Tibial nerve (tissue), 4 donors: ENCODE measurements at places on chromosomes 12 and 14. TPM values are rescaled to one million over a fixed set of nuclear protein-coding genes. Genes with fewer than 3 reads are reported as not detected.

- no peak for DNase-seq
Observed at GRCh38 chr14:96400495-96400894, 8.6 kb downstream of the AK7 start.

GRCh38 chr12:79127271-79127751 lies 262.7 kb downstream of the SYT1 start:
- DNase-seq = no peak

DNA sequence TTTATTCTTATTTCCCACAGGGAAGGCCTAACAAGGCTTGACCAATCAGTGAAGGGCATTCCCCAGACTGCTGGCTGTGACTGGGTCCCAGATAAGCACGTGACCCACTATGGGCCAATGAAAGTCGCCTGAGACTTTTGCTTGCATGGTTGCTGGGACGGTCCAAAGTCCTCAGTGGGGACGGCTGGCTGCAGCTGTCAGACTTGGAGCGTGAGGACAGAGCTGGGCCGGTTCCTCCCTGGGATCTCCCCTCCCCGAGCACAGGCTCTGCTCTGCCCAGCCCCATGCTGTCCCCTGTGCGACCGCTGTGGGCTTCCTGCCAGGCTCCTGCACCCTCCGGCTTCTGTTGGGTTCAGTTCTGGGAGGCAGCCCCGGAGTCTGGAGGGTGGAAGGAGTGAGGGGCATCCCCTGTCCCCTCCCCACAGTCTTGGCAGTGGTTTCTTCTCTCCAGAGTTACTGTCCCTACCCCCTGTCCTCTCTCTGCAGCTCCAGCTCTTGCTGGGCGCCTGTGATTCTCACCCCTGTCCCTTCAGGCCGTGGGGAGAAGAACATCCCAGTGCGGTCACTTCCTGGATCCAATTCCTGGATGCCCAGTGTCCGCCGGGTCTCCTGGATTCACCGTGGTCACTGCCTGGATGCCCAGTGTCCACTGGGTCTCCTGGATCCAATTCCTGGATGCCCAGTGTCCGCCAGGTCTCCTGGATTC lies 50.1 kb downstream of the GALNT9 start:
- no peak for DNase-seq

DNA sequence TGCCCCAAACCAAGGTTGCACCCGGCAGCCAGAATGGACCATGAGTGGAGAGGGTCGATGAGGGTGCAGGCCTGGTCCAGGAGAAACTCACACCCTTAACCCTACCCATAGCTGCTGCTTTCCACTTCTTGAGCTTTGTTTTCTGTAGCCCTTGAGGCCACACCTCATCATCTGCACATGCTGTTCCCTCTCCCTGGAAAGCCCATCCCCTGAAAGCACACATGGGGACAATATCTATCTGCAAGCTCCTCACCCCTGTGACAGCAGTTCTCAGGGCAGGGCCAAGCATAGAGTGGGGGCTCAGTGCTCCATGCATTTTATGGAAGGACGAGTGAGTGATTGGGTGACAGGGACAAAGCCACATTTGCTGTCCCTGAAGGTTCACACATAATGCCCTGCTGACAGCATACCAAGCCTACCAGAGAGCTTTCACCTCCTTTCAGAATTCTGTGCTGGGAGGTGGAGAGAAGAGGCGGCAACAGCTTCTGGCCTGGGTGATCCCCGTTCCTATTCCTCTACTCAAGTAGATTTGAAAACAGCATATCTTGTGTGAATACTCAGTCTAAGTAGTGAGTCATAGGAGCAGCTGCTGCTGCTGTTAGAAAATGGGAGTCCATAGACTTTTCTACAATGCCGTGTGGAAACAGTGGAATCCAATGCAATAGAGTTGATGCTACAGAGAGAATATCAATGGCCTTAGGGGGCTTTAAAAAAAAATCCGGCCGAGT lies 44.6 kb downstream of the SRGAP1 start:
- no peak for DNase-seq

- DNase-seq = no peak
Observed at GRCh38 chr14:92917041-92917940, 5.7 kb upstream of the CHGA start.

DNA sequence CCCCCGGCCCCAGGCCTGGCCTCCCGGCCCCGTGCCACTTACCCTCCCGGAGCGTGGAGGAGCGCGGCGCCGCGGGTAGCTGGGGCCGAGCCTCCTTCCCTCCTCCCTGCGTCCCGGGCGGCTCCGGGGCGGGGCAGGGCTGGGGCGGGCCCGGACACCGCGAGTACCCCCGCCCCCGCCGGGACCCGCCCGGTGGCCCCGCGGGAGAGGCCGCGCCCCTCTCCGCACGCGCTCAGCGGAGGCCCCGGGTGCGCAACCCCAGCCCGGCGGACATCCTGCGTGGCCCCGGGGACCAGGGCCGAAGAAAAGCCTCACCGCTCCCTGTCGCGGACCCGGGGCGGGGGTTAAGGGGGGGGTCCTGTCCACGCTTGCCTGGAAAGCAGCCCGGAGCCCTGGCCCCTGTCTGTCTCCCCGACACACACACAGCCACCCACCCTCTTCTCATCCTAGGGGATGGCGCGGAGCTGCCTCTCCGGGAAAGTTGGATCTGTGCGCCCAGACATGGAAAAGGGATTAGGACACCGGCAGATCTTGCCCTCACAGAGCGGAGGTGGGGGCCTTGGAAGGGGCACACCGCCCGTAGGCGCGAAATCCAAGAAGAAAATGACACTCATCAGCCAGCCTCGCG lies at the start of gene SYNE3:
Gene SYNE3 (minus strand): TSS at position 97 of the 628 bp plus-strand sequence. CDS start 40,829 bp downstream, outside the sequence.
- DNase-seq = peak; percentile 49

- DNase-seq = no peak
Observed at GRCh38 chr12:62522984-62523383, 56.4 kb downstream of the MON2 start.

DNA sequence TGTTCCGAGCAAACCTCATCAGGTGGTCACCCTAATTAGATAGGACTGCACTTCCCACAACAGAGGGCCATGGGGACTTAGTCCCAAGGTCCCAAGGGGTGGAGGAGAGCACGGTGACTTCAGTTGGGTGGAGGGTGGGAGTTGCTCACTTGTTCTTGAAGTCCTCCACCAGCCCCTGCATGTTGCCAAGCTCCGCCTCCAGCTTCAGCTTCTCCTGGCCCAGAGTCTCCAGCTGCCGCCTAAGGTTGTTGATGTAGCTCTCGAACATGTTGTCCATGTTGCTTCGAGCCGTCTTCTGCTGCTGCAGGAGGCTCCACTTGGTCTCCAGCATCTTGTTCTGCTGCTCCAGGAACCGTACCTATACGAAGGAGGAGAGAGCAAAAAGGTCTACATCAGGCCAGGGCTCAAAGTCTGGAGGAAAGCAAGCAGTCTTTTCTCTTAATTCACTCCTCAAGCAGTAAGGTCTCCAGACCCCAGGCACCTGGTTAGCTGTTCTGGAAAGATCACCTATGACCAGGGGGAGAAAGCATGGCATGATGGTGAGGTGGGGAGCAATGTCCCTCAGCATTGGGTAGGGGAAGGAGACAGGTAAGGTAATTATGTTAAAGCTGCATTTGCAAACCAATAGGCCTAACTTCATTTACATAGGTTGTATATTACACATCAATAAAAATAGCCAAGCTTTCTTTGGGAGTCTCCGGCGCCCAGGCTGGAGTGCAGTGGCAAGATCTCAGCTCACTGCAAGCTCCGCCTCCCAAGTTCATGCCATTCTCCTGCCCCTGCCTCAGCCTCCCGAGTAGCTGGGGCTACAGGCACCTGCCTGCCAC lies 2.9 kb downstream of the KRT8 start:
- no peak for DNase-seq

DNA sequence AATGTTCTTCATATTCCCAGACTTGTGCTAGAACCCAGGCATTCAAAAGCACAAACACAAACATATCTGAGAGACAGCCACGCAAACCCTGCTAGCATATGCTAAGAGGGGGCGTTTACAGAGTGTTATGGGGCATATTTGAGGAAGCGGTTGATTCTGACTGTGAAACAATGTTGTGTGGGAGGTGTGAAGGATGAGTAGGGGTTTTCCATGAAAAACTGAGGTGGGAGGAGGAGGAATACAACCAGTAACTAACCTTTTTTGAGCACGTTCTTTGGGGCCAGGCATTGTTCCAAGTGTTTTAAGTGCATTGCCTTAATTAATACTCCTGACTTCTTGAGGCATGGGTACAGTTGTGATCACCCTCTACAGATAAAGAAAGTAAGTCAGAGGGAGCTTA lies 499.5 kb downstream of the AACS start:
- no peak for DNase-seq

DNA sequence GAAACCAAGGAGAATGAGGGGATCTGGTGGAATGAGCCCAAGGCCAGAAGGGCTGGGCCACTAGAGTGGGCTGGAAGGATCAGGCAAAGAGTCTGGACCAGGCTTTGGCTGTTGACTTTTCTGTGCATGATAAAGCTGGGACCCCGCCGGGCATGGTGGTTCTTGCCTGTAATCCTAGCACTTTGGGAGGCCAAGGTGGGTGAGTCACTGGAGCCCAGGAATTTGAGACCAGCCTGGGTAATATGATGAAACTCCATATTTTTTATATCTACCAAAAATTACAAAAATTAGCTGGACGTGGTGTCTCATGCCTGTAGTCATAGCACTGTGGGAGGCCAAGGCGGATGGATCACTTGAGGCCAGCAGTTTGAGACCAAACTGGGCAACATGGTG lies 393 bp upstream of the KLHL33 start:
- DNase-seq = no peak

GRCh38 chr14:22390824-22391461 lies 198.1 kb downstream of the DAD1 start:
- DNase-seq = no peak

- DNase-seq = no peak
Observed at GRCh38 chr12:88575361-88575970, 4.8 kb downstream of the KITLG start.

DNA sequence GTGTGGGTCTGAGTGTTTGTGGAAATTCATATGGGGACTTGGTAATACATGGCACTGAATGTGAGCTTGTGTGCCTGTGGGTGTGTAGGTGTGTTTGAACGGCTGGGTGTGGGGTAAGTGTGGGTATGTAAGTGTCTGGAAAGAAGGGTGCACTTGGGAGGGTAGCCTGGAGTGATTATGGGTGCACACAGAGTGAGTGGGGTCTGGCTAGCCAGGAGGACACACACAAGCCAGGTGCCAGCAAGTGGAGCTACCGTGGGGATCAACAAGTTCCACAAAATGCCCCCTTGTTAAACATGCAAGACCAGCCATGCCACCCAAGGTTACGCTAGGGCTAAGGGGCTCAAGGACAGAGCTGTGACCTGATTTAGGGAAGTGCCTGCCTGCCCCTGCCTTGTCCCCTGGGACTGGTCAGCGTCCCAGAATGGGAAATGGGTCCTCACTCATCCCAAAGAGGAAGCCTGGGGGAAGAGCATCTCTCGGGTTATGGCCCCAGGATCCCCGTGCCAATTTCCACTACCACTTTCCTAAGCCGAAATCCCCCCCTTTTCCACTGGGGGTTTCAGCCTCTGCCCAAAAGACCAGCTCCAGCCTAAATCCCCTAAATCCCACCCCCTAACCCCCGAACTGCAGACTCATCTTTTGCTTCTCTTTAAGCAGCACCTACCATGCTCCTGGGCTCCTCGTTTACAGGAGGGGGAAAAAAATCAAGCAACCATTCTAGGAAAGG lies 118.6 kb downstream of the DICER1 start:
- DNase-seq = no peak

- DNase-seq = no peak
Observed at GRCh38 chr14:70807898-70808415, 1.4 kb downstream of the MAP3K9 start.

- no peak for DNase-seq
Observed at GRCh38 chr12:5440978-5441377, 9.1 kb downstream of the NTF3 start.

DNA sequence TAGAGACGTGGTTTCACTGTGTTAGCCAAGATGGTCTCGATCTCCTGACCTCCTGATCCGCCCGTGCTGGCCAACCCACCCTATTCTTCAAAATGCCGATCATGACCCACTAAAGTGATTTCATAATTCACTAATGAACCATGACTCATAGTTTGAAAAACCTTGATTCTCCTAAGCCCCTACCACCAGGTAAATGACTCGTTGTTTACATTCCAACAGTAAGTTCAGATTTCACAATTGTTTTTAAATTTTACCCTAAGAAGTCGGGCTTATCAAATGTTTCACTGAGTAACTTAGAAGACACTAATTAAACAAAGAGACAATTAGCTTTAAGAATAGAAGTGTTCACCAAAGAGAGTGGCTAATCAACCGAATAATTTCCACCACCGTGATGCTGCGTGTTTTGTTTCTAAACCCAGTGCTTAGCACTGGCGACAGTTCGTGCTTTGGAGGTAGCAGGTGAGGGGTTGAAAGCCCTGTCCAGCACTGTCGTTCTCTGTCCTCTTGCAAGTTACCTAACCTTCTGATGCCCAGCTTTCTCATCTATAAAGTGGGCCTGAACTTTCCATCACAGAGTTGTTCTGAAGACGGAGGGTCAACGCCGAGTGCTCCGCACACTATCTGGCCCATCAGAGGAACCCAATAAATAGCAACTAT lies 136.5 kb downstream of the NTF3 start:
- DNase-seq = no peak

DNA sequence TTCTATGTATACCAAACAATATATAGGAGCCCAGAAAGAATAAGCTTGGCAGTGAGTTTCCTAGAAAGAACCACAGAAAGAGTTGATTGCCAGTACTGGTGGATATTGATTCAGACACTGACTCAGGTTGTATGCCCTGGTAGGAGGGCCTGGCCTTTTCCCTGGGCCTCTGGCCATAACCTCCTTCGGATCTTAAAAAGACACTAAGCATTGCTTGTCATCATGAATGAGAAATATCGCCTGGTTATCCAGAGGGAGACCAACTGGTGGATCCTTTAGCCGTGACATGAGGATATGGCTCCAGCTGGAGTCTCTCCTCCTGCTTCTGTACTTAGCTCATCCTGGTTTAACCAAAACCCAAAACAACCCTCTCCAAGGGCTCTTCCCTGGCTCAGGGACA lies 231.5 kb downstream of the MSRB3 start:
- DNase-seq = no peak

GRCh38 chr12:69254862-69255261 lies 15.5 kb downstream of the CPSF6 start:
- DNase-seq = no peak

GRCh38 chr14:76352639-76353281 lies 23.2 kb upstream of the ESRRB start:
- peak; percentile 24 for DNase-seq

DNA sequence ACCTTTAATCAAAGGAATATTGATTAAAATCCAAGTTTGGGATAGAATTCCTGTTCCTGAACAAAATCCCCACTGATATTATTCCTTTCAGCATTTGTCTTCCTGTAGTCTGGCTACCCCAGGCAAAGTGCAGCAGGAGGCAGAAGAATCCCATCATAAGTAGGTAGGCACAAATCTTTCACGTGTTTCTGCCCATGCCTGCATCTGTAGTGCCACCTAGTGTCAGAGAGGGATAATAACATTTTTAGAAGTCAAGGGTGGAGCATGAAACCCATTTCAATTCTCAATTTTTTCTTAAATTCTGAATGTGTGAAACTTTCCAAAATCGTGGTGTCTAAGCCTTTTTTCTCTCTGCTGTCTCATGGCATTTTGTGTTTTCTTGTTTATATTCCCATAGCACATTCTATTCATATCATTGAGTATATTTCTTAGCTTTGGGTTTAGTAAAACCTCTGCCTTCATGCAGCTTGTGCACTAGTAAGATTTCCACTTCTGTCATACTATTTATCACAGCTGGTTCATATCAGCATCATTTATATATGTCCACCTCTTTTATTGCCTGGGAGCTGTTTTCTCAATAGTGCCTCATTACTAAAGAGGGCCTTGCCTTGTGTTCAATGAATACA lies 47.8 kb upstream of the RERG start:
- peak; percentile 24 for DNase-seq

- no peak for DNase-seq
Observed at GRCh38 chr12:109650808-109651207, 62.8 kb upstream of the FAM222A start.

Gene CIROP
- total RNA-seq = not detected

Gene ARID4A
- total RNA-seq = 33.9 TPM

Gene ANKS1B
- total RNA-seq = 37.7 TPM

Gene LRFN5
- 11.1 TPM for total RNA-seq

Gene RHEBL1
- total RNA-seq = 1.1 TPM
